ENCODE measurements at places on chromosomes 3 and 15.

GRCh38 chr15:56832125-56832524 is 86.3 kb upstream of the TCF12 start:
- no peak for DNase-seq

- peak; percentile 86 for DNase-seq
These were observed 3.6 kb upstream of the CCR4 start for GRCh38 chr3:32947789-32948238.

DNA sequence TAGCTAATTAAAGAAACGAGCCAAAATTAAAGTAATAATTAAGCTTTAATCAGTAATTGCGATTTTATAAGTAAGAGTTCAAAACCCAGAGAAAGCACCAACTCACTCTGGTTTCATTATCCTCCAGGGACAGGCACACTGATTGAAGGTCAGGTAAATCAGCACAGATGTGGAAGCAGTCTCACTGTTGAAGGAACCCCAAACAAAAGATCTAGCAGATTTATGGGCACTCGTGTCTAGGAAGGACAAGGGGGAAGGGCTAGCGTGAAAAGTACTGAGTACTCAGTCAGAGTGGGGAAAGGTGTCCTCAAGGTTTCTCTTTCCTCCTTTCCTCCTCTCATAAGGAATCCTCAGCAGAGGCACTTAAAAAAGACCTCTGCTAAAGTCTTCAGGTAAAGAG is 320.1 kb downstream of the PYDC2 start:
- no peak for DNase-seq

DNA sequence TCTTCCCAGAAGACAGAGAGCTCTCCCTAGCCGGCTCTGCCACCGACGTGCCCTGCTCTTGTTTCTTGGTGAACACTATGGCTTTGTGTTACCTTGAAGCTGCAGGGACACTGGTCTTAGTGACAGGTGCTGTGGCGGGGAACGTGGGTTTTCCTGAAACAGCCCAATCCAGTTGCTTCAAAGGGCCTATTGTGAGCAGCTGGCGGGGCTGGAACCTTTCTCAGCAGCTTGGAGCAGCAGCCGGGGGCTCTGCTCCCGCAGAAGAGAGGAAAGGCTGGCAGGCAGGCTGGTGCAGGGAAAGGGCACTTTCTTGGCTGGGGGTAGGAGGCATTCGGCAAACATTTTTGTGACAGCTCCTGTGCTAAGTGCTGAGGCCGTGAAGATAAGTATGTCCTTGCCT is 12.8 kb downstream of the MYZAP start:
- no peak for DNase-seq

Measured in activated naive CD4-positive, alpha-beta T cell (primary cell).